ENCODE measurements at places on chromosomes 1 and 21.

DNA sequence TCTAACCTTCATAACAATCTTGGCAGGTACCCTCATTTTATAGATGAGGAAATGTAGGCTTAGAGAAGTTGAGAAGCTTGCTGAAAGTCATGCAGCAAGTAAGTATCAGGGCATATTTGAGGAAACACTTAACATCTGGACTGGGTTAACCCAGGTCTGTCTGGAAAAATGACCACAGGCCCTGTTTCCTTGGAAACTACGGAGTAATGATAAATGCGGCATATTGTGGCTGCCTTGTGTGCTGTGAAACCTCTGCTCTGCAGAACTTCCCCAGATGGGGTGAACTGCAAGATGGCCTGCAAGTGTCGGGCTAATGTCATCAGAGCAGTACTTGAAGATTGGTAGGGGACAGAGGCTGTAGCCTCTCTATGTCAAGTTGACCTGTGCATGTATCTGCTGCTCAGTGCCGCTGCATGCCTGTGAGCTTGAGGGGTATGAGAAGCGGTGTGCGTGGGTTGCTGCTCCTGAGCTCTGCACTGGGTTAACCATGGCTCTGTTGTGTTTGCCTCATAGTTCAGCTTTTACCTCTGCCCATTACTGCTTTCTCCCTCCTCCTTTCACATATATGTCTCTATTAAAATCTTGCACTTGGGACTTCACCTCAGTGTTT is 83.1 kb downstream of the WDR3 start:
- no peak for DNase-seq

DNA sequence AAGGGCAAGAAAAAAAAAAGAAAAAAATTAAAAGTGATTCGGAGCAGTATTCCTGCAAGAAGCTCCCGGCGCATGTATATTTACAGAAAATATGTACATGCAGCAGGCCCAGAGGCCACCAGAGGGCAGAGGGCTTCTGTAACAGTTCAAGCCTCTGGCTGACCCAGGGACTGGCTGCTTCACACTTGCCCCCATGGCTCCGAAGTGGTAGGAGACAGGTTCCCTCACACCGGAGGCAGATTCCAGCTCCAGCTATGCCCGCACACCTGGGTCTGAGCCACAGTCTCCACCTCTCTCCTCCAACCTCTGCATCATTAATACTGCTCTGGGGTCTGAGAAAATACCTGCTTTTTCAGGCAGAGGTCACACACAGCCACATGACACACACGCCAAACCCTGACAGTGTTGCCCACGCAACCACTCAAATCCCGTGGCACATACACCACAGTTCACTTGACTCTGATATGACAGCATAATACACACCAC is 2.2 kb upstream of the ARHGAP30 start:
- DNase-seq = no peak

DNA sequence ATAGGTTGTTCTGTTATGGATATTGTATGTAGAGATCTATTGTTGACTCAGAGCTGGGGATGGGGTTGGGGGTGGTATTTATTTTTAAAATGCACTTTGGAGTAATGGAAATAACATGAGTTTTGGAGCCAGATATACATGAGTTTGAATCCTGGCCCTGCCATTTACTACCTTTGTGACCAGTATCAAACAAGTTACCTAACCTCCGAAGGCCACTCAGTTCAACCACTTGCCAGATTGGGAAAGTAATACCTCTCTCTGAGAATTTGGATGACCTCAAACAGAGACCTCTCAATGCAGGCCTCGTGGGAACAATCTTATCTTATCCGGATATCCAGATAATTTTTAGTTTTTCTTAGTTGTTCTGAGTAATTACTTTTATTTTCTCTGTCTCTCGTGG is 181.0 kb downstream of the FGGY start:
- no peak for DNase-seq

GRCh38 chr1:227167276-227168101 is 150.8 kb downstream of the CDC42BPA start:
- no peak for DNase-seq

GRCh38 chr1:168477792-168478191 is 66.0 kb downstream of the XCL2 start:
- no peak for DNase-seq

- no peak for DNase-seq
These were observed 1.6 kb downstream of the NEGR1 start for GRCh38 chr1:72280711-72281110.

GRCh38 chr1:167499106-167499505 is 19.2 kb downstream of the CD247 start:
- DNase-seq = no peak

GRCh38 chr1:162077648-162078299 is 8.3 kb downstream of the NOS1AP start:
- DNase-seq = no peak

DNA sequence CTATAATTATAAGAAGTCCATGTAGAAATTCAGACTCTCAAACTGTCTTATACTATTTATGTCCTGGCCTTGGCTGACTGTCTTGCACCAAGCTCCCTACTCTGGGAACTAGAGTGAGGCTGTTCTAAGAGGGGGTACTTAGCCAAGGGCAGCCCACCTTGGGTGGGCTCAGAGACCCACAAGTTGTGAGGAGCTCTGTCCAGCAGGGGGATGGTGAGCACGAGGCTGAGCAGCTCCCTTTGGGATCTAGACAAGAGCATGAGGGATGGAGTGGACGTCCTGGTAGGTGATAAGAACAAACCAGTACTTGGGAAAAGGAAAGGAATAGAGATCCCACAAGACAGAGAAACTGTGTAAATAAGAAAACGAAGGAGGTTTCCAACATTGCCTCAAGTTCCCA is 127.1 kb upstream of the SLC44A3 start:
- no peak for DNase-seq

GRCh38 chr1:82562448-82562847 is 761.7 kb downstream of the ADGRL2 start:
- DNase-seq = no peak

GRCh38 chr1:231855926-231856325 is 229.3 kb downstream of the DISC1 start:
- no peak for DNase-seq

DNA sequence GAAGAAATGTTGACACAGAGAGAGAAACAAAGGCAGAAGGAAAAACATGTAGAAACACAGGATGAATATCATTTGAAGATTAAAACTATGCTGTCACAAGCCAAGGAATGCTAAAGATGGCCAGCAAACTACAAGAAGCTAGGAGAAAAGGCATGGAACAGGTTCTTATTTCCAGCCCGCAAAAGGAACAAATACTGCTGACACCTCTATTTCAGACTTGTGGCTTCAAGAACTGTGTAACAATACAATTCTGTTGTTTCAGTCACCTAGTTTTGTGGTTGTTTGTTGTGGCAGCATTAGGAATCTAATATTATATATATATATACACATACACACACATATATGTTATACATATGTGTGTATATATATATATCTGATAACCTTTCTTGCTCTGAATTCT is 1543.9 kb downstream of the KCNT2 start:
- no peak for DNase-seq

DNA sequence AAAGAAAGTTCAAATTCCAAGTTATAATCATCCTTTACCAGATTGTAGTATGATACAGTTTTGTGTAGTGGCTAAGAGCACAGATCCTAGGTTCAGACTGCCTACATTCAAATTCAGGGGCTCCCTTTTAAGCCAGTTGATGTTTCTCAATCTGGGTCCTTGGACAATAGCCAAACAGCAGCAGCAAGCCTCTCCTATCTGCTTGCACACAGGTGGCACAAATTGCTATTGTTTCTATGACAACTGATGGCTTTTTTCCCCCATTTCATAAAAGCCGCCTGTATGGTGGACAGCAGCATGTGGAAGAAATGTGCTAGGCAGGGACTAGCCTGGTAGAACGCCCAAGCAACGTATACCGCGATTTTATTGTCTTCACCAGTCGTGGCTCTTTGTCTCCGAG is 76.5 kb downstream of the S1PR1 start:
- no peak for DNase-seq

- no peak for DNase-seq
These were observed 650 bp downstream of the VANGL1 start for GRCh38 chr1:115642168-115643072.

DNA sequence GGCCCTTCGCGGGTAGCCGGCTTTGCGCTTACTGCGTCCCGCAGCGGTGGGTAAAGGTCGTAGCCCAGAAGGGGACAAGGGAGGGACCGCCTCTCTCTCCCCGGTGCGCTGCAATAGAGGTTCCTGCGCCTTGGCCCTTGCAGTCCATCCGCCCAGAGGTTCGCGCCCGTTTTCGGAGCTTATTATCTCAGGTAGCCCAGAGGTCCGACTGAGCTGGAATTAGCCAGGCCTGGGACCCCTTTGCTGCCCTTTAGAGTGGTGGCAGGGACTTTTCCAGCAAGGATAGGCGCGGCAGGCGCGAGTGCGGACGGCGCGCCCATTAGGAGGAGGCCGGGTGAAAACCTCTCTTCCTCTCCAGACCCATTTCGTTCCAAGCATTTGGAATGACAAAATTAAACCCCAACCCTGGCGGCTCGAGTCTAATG is 5.0 kb downstream of the LHX4 start:
- DNase-seq = no peak

DNA sequence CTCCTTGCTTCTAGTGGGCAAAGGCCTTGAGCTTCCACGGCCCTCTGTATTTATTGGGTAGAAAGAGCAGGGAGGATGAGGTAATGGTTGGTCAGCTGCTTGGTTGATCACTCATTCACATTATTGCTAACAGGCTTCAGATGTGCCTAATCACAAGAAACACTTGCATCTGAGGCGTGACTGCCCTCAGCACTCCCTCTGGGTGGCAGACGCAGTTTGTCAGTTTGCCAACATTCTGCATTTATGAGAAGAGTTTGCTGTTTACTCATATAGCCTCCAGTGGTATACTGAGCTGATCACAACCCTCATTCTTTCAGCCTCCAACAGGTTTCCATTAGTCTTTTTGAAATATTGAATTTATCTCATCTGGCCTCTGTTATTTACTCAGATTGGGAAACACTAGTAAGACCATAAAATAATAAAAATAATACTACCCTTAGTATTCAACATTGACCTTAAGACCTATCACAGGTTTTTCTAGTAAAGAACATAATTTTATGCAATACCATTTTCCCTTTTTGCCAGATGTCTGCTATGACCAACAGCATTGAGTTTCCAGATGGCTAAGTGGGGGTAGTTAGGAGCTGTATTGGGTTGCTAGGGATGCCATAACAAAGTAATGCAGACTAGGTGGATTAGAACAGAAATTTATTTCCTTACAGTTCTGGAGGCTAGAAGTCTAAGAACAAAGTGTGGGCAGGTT is 53.3 kb downstream of the PTGFR start:
- no peak for DNase-seq

DNA sequence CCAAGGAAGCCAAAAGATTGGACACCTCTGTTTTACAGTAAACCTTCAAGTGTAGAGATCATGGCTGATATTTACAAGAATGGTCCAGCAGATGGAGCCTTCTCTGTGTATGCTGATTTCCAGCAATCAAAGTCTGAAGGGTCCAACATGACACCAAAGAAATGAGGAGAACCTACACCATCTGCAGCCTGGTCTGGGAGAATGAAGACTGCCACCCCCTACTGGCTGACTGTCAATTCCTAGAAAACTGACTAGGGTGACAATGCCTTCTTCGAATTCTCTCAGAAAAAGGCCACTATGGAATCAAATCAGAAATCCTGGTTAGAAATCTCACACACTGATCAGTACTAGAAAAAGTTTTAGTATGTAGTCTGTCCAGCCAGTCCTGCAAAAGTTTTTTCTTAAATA is 83.3 kb downstream of the CDC42BPA start:
- no peak for DNase-seq

DNA sequence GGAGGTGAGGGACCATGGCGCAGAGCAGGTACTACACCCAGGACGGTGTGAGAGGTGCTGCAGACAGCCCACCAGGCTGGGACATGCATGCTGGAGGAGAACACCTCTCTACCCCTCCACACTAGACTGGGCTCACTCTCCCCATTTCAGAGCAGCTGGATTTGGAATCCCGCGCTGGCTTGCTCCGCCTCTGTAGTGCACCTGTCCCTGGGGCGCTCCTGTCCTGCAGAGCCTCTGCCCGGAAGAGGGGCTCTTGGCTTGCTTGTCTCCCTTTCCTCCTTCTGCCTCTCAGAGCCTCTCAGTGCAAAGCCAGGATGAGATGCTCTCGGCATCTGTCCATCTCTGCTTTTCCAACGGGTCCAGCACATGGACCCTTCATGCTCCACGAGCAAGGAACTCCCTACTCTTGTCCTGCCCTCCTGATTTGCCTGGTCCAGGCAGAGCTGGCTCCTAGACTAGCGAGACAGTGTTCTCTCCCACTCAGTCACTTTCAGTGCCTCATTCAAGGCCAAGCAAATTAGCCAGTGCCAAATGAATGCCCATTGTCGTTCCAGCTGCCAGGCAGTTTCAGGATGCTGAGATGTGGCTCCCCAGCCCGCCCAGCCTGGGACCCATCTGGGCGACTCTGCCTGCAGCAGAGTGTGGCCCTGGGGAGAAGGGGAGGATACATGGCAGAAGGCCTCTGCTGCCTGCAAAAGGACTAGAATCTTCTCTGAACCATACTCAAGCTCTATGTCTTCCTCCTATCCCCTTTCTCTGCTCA is 33.7 kb downstream of the CDCA8 start:
- no peak for DNase-seq
